SK-N-MC (cell line): ENCODE measurements at places on chromosomes 1 and 21.

GRCh38 chr1:151723726-151724370, 2.5 kb downstream of the RIIAD1 start:
- no peak for DNase-seq

GRCh38 chr1:15908597-15908996, 61.1 kb downstream of the SPEN start:
- no peak for DNase-seq

DNA sequence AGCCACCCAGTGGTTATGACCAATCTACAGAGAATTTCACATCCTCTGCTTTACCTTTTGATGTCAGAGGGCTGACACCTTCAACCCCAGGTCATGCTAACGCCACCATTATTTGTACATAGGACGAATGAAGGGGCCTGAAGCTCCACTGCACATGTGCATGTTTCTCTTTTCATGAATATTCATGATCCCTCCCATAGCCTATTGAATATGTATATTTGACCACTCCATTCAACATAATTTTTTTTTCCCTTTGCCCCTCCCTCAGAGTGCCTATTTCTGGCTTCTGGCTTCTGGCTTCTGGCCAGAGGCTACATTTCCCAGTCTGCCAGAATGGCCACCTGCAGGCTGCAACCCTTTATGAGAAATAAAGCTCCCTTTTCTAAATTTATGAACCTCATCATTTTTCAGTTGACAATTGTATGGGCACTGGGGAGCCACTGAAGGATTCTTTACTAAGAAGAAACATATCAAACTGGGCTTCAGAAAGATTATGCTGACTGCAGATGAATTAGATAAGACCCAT, 406.7 kb downstream of the SIPA1L2 start:
- DNase-seq = no peak

DNA sequence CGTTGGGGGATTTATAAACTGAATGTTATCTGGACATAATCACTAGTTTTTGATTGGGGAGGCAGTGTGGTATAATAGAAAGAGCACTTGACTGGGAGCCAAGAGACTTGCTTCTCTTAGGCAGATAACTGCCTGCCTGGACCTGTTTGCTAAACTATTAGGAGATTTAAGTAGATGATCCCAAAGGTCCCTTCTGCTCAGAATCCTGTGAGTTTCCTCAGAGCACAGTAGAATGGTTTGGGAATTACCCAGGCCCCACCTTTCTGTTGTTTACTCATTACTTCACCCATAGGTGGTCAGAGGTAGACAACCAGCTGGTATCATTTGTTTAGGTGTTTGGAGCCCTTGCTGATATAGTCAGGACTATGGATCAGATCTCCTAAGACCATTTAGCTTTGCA, 10.3 kb upstream of the PODN start:
- DNase-seq = no peak

DNA sequence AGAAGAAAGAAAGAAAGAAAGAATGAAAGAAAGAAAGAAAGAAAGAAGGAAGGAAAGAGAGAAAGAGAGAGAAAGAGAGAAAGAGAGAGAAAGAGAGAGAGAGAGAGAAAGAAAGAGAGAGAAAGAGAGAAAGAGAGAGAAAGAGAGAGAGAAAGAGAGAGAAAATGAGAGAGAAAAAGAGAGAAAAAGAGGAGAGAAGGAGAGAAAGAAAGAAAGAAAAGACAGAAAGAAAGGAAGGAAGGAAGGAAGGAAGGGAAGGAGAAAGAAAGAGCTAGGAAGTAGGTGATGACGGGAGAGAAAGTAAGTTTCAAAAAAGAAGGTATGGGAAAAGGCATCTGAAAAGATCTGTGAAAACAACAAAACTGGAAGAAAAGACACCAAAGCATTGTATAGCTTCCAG, 72.0 kb downstream of the GRIK1 start:
- DNase-seq = no peak

- DNase-seq = no peak
Observed at GRCh38 chr1:242522996-242523718, 1.3 kb downstream of the PLD5 start.

DNA sequence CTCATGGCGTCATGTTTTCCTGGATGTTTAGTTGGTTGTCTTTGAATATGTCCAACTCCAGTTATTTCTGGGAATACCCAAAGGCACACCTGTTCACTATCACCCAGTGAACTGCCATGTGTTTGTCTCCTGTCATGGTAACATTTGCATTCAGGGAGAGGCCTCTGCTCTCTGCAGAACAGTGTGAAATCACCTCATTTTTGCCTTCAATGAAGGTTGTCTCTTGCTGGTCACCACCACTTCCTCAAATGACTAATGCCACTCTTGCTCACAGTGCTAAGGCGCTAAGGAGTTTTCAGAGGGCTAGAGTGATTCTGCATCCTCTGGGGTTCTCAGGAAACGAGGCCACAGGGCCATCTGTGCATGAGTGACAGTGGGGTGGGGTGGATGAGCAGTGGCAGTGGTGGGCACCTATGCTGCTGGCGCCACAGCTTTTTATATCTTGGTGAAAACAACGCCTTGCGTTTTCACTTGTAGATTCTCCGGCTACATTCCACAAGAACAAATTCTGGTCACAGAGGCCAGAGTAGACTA, 60.0 kb upstream of the ATP5PO start:
- DNase-seq = no peak

DNA sequence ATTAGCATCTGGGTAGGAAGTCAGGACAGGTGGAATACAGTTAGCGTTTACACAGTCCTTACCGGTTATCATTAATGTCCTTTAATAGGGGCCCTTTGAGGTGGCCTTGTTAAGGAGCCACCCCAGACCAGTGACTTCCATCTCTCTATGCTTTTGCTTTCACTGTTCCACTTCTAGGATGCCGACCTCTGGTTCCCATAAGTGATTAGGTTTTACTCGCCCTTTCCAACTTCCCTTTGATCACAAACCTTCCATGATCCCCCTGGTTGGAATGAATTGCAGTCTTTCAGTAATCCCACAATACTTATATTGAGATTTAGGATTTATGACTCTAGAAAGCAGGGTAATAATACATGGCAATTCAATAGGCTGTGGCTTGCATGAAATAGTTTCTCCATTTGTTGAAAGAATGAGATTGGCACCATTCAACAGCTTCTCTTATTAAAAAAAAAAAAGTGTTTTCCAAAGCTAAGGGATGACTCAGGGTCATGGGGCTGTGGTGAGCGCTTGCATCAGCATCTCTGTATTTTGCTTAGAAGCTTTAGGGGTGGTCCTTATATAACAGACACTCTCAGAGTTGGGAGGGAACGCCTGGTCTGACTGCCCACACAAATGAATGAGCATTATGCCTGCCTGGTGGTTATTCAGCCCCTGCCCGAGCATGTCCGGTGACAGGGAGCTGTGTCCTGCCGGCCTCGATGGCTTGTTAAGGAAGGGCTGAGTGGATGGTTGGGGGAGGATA, 110.5 kb downstream of the CNIH3 start:
- no peak for DNase-seq

- DNase-seq = no peak
Observed at GRCh38 chr21:45310459-45310858, 22.8 kb upstream of the POFUT2 start.

DNA sequence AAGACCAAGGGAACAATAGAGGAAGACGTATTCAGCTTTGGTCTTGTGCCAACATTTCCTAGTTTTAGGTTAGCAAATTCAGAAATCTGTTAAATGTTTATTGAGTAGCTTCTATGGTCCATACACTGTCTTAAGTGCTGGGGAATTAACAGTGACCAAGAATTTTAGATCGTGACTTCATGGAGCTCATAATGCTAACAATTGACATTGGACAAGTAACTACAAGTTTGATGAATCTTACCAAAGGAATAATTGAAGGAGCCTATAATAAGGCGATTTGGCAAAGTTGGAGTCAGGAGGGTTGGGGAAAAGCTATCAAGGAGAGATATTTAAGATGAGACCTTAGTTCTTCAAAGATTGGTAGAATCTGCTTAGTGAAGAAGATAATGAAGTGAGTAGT, 1.4 kb upstream of the SLAMF9 start:
- no peak for DNase-seq

GRCh38 chr1:7588457-7588827, 182.7 kb upstream of the VAMP3 start:
- no peak for DNase-seq

GRCh38 chr1:162070094-162070748, 730 bp downstream of the NOS1AP start:
- no peak for DNase-seq

GRCh38 chr21:44686843-44687561, 5.0 kb upstream of the KRTAP12-1 start:
- no peak for DNase-seq

GRCh38 chr1:51473331-51474115, 45.5 kb downstream of the EPS15 start:
- no peak for DNase-seq

- no peak for DNase-seq
Observed at GRCh38 chr1:161958425-161958824, 65.2 kb downstream of the OLFML2B start.

GRCh38 chr1:62962901-62963776, 179.2 kb downstream of the ATG4C start:
- no peak for DNase-seq

DNA sequence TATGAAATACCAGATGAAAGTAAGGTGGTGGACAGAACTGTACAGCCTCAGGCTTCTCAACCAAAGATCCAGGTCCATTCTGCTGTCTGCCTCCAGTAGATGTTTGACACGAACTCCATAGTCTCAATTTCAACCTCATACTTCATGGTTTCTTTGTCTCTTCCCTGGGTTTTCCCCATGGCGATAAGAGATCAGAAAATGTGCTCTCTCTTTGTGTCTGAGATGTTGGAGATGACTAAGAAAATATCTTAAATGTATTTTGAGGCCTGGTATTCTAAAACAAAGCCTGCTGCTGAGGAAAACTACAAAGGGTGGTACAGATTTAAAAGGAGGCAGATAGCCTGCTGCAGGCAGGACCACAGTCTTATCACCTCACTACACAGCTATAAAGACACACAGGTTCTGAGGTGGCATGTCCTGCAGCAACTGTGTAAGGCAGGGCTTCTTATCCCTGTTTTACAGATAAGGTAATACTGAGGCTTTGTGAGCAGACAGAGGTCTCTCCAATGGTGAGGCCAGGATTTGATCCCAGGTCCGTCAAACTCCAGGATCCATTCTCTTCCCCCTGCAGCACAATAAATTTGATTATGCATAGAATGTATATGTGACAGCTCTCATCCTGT, 40.0 kb upstream of the CACNA1E start:
- no peak for DNase-seq

DNA sequence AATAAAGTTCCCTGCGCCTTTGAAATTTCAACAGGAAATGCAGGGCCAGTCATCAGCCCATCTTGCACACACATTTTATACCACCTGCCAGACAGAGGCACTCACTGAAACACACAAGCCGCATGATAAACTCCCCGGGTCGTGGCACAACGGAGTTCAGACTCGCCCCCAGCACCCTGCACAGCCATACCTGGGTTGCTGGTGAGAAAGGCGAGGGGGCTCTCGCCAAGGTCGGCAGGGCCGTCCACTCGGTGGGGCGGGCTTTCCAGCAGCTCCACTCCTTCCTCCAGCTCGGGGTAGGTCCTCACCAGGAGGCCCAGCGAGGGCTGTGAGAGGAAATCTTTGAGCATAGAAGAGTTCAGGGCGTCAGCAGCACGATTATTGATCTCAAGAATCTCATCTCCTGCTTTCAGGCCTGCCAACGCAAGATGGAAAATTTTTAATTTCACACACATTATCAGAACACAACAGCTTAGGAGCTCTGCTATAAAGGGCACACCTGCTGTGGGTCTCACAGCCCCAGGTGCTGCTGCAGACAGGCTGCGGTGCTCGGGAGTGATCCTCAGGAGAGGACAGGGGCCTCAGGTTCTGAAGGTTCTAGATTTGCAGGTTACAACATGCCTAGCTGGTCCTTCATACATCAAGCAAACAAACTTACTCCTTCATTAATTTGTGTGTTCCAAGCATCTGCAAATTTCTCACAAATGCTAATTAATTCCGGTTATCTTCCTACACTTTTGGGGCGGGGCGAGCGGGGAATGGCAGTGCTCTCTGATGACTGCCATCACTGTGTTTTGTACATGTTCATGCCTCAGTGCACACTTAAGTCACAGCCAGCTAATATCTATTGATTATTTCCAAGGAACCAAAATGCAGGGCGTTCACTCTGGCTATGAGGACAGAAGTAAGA, 144.2 kb upstream of the KRTAP19-8 start:
- no peak for DNase-seq
